LNCaP clone FGC (cell line): ENCODE measurements at places on chromosomes 16 and 17.

- DNase-seq = no peak
Observed at GRCh38 chr17:78934681-78935418, 9.7 kb upstream of the TIMP2 start.

DNA sequence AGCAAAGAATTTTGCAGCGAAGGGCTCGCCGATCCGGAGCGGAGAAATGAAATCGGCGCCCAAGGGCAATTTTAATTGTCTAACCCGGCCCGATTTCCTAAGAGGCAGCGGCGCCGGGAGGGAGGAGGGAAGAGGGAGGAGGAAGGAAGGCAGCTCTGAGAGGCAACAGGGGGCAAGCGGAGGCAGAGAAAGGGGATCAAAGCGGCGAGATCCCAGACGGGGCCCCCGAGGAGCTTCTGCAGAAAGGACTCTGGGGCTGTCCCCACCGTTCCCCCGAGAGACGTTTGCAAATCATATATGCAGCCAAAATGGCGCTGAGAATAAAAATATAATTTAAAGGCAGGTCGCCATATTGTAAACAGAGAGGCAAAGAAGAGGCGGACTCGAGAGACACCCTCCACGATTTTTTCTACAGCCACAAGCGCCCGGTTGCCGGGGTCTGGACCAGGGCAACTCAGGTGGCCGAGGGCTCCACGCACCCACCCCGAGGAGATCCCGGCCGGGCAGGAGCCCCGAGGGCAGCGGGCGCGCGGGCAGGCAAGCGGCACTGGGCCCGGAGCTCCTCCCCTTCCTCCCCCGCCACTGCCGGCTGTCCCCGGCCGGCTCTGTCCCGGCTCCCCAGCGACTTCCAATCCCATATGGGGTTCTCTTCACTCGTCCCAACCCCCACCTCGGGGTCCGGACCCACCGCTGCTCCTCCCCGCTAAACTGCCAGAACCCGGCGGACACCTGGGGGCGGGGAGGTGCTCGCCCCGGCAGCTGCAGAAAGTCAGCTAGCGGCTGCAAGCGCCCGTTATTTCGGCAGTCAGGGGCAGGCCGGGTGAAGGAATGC, 1.9 kb downstream of the PHF12 start:
- DNase-seq = no peak

DNA sequence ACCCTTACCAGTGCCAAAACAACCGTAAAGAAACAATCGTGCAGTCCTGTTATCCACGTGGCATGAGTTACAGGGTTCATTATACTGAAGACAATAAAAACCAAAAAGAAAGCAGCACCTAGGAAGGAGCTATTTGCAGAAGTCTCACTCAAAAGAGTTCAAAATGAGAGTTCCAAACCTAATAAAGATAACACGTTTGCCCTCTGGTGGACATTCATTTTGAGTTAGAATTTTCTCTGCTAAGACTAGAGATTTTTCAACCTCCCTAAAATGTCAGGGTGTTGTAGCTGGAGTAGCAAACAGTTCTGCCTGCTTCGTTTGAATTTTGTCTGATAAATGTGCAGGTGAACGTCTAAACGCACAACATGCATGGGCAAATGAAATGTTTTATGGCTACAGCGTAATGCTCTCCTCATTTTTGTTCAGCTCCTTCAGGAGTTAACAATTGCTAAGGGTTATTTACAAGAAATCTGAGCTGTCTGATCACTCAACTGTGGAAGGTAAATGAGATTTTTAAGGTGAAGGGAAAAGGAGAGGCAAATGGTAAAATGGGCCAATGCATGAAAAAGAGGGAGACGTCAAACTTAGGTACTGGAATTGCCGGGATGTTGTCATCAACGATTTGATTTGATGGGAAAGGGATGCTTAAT, 1067.9 kb upstream of the EEF2KMT start:
- no peak for DNase-seq

- DNase-seq = no peak
Observed at GRCh38 chr17:8870406-8871040, 3.0 kb upstream of the PIK3R6 start.

GRCh38 chr17:76972046-76972641, 103.9 kb downstream of the MGAT5B start:
- DNase-seq = no peak

- no peak for DNase-seq
Observed at GRCh38 chr16:4702466-4702808, 9.1 kb downstream of the NUDT16L1 start.

DNA sequence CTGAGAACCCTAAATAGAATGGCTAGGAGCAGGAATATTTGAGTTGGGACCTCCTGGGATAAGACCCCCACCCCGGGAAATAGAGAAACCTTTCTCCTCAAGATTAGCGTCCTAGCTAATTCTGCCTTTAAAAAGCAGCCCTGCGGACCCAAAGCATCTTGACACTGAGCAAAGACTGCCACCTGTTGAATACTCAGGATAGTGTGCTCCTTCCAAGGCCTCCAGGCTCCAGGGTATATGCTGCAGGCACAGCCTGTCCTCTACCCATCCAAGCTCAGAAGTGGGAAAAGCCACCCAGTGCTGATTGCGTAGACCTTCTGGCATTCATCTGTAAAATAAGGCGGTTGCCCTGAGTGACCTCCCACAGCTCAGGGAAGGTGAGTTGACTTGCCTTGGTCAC, 456.2 kb upstream of the DYNLRB2 start:
- no peak for DNase-seq

DNA sequence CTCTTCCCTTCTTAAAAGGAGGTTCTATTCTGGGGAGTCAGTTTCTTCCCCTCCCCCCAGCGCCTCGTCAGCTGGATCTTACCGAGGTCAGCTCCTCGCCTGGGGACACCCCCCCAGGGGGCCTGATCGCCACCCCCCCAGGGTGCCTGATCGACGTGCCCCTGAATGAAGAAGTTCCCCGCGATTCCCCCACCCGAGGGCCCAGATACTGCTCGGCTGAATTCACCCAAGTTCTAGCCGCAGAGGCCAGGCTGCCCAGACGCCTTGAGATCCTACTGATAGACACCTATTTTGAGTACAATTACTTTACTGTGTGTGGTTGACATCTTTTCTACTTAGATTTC, 1.4 kb downstream of the RAB11FIP3 start:
- DNase-seq = no peak

GRCh38 chr17:41681776-41682175, 6.9 kb upstream of the EIF1 start:
- DNase-seq = no peak

DNA sequence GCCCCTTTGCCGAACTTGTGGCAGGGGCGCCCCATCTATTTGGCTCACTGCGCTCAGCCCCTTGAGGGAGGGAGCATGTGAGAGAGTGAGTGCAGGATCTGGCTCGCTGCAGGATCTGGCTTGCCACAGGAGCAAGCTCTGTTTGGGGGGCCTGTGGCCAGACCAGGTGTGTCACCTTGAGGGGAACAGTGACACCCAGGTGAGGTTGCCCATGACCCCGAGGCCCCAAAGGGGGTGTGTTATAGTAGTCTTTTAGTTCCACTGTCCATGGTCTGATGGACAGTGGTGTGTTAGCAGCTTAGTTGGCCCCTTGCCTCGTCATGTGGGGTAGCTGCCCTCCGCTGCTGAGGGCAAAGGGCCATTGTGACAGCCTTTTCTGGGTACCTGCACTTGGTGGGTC, 41.6 kb downstream of the CCDC42 start:
- no peak for DNase-seq

DNA sequence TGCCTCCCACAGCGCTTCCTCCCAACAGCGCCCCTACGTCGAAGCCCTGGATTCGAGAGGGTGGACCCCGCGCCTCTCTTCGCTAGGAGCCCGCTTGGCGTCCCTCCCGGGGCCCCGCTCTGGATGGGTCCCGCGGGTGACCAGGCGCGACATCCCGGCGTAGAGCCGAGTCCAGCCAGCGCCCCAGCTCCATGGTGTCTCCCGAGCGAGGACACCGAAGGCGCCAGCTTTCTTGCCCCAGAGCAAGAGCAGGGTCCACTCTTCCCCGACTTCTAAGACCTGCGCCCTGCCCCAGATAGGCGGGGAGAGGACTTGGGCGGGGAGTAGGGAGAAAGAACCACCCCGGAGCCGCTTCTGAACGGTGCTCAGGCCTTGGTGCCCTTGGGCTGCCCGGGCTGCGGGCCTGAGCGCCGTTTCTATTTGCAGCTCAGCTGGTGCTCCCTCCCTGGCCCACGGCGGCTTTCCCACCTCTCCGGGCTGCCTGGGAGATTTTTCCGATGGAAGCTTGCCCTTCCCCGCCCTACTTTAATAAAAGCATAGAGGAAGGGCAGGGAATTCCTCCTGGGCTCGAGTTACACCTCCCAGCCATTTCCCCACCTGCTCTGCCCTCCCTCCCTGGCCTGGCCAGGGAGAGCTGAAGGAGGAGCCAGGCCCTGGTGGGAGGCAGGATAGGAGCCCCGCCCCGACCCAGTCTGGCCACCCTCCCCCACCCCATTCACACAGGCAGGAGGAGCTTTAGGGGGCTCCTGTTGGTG, 1.8 kb downstream of the MMP15 start:
- DNase-seq = no peak

DNA sequence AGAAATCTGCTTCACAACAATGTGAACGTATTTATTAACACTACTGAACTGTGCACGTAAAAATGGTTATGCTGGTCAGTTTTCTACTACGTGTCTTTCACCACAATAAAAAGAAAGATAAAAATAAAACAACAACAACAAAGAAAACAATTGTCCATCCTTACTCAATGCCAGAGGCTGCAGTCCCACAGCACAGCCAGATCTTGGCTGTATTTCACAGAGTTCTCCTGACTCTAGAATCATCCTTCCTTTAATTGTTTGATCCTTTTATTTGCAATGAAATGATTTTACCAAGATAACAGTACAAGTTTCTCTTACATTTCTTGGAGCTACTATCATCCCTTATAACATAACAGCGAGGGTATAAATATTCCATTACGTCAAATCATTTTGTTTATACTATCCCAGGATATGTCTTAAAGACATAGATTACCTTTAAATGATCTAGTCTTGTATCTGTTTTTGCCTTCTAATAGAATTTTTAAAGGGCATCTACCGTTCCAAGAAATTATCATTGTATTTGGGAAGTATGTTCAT, 103.3 kb downstream of the SLC39A11 start:
- no peak for DNase-seq

DNA sequence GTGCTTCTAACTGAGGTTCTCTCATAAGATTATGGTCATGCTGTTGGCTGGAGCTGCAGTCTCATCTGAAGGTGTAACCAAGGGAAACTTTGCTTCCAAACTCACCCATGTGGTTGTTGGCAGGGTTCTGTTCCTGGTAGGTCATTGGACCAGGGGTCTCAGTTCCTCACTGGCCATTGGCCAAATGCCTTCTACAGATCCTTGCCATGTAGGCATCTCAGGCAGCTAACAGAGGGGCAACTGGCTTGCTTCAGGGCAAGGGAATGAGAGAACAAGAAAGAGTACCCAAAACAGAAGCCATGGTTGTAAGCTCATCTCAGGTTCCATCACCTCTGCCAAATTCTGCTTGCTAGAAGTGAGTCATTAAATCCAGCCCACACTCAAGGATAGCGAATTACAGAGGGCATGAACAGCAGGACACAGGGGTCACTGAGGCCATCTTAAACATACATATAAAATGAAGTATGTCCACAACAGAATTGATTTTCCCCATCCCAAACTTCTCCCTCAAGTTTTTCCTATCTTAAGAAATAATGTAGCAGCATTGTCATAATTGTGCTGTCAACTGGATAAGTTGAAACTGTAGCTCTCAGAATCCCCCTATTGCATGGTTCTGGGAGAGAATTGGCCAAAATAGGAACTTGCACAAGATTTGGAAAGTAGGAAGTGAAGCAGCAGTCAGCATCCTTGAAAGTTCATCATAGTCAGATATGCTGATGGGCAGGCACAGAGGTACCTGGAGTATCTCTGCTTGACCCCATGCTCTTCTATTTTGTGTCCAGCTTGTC, 42.4 kb upstream of the CES5A start:
- no peak for DNase-seq

DNA sequence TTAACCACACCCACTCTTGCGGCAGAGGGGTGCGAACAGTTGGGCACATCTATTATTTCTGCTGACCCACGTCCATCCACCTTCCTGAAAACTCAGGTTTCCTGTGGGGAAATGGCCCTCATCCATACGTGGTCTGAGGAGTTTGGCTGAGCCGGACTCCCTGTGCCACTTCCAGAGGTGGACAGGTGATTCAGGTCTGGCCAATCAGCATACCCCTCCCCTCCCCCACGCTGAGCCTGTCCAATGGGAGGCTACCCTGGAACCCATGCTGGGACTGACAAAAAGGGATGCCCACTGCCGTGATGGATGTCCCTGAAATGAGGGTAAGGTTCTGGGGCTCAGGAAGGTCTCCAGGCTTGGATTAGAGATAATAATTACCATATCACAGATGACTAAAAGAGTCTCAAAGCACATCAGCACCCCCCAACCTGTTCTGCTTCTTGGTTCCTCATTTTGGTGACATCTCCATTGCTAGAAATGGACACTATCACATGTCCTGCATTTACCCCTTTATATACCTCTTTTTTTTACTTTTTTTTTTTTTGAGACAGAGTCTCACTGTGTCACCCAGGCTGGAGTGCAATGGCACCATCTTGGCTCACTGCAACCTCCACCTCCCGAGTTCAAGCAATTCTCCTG, 5.3 kb upstream of the MAPK7 start:
- no peak for DNase-seq

DNA sequence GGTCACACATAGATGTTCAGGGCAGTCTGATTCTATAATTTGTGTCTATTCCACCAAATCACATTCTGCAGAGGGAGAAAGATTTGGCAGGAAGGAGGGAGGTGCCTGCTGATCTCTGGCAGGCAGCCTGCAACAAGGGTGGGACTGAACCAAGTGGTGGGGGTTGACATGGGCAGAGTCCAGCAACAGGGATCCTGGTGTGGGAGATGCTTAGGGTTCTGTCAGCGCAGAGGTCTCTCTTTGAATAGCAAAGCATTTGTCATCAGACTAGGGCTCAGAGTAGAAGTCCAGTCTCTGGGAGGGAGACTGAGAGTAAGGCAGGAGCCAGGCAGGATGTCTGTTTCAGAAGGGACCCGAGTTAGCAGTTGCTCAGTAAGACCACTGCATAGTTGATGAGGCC, 94.6 kb downstream of the UTP18 start:
- DNase-seq = no peak

- no peak for DNase-seq
Observed at GRCh38 chr16:87945351-87946042, 5.7 kb upstream of the BANP start.

DNA sequence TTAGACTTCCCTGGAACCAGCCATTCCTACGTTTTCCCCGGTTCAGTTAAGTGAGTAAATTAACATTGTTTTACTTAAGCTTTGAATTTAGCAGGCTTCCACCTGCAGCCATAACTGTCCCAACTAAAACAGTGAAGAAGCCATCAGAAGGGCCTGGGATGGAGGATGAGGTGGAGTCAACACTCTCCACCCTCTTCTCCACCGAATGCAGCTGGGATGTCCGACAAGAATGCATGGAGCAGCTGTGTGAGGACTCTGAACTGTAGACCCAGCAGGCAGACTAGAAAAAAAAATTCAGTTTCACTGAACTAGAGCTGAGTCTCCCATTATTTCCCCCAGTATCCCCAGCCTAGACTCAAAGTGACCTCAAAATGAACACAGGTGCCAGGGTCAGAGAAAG, 114.8 kb downstream of the C16orf95 start:
- no peak for DNase-seq

GRCh38 chr16:75461575-75461974, 2.9 kb downstream of the TMEM170A start:
- no peak for DNase-seq
